ENCODE measurements at places on chromosomes 2 and 18.
A peak's percentile ranks its signal among the peaks of the same experiment; 100 is the strongest.

GRCh38 chr2:188647430-188648070 lies 326.6 kb upstream of the COL3A1 start:
- no peak for DNase-seq

GRCh38 chr2:106812383-106812782 lies 73.6 kb downstream of the ST6GAL2 start:
- peak; percentile 3 for DNase-seq

GRCh38 chr18:79692886-79693285 lies 13.3 kb downstream of the CTDP1 start:
- no peak for DNase-seq

- no peak for DNase-seq
These were observed 69.9 kb downstream of the RTTN start for GRCh38 chr18:70135604-70136003.

DNA sequence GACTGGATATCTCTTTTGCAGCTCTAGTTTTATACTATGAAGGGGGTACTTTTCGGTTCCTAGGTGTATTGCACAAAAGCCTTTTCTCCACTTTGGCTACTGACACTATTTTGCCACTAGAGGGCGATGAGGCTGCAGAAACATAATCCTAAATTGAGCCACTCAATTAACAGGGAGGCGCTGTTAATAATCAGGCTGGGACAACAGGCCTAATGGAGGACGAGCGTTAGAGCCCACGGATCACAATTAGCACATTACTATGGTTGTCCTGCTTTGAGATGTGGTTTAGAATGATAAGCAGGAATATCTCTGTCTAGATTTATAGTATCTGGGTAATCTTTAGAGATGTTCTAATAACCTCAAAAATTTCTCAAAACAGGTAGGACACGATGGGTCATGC lies 62.2 kb upstream of the PMAIP1 start:
- no peak for DNase-seq

DNA sequence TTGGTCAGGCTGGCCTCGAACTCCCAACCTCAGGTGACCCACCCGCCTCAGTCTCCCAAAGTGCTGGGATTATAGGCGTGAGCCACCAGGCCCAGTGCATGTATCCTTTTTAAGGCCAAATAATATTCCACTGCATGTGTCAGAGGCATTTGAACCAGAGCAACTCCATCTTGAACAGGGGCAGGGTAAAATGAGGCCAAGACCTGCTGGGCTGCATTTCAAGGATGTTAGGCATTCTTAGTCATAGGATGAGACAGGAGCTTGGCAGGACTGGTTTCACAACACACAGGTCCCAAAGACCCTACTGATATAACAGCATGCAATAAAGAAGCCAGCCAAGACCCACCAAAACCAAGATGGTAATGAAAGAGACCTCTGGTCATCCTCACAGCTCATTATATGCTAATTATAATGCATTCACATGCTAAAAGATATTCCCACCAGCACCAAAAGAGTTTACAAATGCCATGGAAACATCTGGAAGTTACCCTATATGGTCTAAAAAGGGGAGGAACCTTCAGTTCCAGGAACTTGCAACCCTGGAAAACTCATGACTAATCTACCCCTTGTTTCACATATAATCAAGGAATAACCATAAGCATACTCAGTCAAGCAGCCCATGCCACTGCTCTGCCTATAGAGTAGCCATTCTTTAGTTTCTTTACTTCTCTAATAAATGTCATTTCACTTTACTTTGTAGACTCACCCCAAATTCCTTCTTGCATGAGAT lies 204.6 kb downstream of the RAB3GAP1 start:
- peak; percentile 25 for DNase-seq

DNA sequence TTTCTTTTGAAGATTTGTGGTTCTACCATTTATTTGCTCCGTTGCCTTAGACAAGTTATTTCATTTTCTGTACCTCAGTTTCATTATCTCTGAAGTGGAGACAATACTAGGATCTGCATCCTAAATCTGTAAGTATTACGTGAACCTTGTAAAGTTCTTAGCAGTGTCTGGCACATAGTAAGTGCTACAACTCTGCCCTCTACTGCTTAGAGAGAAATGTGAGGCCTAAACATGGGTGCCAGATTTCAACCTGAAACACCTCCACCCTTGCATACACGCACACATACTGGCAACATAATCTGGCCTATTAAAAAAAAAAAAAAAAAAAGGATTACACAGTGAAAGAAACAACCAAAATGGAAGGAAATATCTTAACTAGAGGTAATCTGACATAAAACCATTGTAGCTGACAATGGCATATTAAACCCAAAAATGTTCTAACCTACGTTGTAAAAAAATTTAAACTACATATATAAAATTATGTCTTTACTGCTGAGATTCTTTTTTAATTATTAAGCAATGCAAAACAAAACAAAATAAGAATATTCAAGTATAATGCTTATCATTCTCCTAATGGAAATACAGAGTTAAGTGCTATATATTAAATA lies 132.6 kb downstream of the MAP2 start:
- DNase-seq, result peak; percentile 36

DNA sequence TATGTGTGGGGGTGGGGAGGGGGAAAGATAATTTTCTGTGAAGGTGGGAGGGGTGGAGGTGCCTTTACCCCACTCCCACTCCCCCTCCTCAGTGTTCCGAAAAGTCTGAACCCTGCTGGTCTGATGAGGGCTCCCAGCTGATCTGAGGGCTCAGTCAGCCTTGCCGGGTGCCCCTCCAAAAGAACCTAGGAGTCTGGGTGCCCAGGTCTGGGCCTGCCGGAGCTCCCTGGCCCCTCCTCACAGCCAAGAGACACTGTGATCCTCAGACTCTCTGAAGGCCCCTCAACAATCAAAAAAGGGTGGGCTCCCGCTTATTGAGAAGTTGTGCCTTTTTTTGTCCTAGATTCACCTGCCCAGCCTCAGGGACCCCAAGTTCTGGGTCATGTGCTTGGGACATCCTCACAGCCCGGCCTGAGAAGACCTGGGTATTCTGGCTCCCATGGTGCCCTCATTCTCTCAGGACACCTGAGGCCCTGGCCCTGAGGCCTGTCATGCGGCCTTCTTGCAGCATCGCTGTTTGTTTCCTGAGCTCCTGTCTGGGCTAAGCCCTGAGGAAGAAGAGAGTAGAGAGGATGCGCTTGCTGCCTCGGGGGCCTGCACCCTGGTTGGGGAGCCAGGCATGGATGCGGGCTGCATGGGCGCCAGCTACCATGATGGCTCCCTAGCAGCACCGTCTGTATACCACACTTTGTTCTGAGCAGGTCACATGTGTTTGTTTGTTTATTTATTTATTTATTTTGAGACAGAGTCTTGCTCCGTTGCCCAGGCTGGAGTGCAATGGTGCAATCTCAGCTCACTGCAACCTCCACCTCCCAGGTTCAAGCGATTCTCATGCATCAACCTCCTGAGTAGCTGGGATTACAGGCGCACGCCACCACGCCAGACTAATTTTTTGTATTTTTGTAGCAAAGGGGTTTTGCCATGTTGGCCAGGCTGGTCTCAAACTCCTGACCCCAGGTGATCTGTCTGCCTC lies 44.0 kb downstream of the SDC1 start:
- DNase-seq, result no peak

DNA sequence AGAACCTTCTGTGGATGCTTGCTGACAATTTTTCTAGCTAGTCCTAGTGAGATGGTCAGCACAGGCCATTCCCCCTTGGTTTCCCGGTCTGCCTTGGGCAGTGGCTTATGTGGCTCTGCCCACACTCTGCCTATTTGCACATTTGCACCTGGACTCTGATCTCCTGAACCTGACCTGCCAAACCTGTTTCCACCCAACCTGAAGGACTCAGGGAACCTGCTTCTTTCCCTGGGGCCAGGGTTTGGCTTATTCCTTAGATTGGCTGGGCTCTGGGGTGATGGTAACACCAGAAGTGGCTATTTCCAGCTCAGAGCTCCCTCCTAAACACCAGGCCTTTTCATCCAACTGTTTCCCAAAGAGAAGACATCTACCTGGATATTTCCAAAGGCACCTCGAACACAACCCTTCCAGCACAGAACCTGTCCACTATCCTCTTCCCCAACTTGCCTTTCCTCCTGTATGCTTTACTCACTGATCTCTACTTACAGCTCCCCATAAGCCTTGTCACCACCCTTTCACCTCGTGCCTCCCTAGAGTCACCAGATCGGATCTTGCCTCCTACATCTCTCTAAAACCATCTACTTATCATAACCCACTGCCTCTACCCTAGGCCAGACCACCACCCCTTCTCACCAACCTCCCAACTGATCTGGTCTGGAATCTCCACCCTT lies 5.8 kb upstream of the MTA3 start:
- DNase-seq, result no peak

DNA sequence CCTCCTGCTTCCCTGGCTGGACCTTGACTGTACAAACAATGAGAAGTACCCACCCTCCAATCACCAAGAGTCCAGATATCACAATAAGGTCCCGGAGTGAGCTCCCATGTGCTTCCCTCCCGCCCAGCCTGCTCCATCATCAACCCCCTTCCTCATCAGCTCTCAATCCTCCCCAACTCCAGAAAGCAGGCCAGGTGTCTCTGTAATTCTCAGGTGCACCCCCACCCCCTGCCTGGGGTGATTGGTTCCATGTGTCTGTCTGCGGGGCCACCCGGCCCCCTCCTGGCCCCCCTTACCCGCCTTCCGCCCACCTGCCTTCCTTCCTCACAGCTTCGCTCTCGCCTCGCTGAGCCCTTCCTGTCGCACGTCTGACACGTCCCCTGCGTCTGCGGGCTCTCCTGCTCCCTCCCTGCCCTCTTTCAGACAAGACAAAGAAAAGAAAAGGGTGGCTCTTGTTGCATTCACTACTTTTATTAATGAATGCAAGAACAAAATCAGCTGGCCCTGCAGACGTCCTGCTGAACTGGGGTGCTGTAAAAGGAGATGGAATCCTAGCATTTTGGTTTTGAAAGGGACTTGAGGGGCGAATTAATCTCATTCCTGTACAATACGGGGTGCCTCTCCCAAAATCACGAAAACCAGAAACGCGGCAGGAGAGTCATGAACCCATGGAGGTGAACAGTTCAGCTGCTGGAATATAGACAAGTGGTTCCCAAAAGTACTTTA lies 26.5 kb upstream of the IGFBP2 start:
- no peak for DNase-seq

DNA sequence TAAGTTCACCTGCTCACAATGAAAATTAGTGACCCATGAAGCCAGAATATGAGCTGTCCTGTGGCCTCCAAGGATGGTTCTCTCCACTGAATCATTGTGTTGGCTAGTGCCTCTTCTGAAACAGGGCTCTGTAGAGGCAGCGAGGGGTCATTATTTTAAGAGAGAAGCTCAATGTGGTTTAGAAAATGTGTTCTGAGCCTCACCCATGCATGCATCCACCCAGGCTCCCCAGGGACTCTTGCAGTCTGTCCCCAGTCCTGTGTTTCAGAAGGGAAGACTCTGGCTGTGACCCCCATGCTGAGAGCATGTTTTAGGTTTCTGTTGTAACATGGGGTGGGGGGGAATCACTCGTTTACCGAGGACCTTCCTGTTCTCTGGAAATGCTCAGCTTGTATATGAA lies 135.2 kb downstream of the RNF144A start:
- no peak for DNase-seq

Measured in stromal cell of bone marrow (primary cell).